Lung microvascular endothelial cell (primary cell): ENCODE measurements at places on chromosomes 7 and 10.
A peak's percentile ranks its signal among the peaks of the same experiment; 100 is the strongest.

GRCh38 chr10:34407324-34407805 lies 407.7 kb downstream of the PARD3 start:
- peak; percentile 40 for DNase-seq

- no peak for DNase-seq
These were observed 20.1 kb upstream of the NMT2 start for GRCh38 chr10:15188603-15189002.

GRCh38 chr7:17910377-17910776 lies 29.9 kb downstream of the SNX13 start:
- no peak for DNase-seq

DNA sequence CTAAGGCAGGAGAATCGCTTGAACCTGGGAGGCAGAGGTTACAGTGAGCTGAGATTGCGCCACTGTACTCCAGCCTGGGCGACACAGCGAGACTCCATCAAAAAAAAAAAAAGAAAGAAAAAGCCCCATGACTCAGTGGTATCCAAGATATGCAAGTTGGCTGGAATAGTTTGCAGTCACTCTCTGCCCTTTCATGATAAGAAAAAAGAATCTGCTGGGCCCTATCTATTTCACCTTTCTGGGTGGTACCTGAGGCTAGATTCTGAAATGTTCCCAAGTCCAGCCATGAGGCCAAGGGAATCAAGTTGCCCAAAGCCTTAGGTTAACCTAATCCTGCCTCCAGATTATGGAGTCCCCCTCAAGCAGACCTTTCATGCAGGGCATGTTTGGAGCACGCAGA lies 24.3 kb downstream of the NKX2-3 start:
- DNase-seq = no peak

- DNase-seq = peak; percentile 5
These were observed 57.3 kb downstream of the HELLS start for GRCh38 chr10:94602729-94603515.

DNA sequence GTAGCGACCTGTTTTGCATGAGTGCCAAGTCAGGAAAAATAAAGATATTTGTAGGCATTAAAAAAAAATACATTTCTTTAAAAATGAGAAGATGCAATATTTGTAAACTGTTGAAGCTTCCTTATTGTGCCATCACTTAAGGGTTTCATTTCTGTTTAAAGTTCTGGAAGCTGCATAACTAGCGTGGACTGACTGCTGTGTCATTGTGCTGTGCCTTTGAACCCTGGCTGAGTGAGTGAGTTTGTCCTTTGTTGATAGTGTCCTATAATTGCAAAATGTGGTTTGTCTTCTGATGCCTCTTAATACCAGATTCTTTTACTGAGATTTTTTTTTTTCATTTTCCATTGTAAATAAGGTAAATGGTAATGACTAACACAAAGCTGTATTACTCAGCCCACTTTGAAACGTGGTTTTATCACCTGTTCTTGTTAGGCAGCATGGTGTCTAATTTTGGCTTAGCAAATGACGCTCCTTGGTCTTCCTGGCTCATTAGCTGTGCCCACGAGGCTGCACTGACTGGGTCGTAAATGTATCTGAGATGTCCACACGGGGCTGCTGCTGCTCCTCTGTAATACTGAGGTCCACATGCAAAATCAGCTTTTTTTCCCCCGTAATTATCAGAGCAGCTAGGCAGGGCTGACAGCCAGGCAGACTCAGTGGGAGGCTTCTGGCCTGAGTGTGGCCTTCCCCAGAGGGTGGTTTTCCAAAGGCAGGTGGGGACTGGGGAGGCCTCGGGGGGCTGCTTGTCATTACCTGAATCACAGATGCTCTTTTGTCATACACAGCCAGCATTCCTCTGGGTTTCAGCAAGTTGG lies 14.8 kb downstream of the ZSCAN25 start:
- DNase-seq = peak; percentile 11

DNA sequence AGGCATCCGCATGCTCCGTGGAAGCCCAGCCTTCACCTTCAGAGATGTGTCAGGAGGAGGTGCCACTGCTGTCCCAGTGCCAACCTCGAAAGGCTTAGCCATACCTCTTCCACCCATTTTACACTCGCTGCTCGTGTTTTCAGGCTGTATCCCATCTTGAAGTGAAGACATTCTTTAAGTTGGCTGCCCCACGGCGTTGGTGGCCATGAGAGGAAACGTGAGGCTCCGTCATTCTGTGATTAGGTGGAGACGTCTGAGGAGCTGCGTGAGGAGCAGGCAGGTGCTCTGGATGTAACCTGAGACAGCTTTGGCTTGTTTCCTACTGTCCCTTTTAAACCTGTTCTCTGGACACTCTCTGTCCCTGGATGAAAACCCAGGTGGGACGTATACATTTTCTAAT lies 159.9 kb upstream of the RNF32 start:
- no peak for DNase-seq

GRCh38 chr10:37711617-37712488 lies 145.6 kb downstream of the ZNF248 start:
- DNase-seq = no peak

- no peak for DNase-seq
These were observed 53.8 kb downstream of the PDGFA start for GRCh38 chr7:465710-466400.

DNA sequence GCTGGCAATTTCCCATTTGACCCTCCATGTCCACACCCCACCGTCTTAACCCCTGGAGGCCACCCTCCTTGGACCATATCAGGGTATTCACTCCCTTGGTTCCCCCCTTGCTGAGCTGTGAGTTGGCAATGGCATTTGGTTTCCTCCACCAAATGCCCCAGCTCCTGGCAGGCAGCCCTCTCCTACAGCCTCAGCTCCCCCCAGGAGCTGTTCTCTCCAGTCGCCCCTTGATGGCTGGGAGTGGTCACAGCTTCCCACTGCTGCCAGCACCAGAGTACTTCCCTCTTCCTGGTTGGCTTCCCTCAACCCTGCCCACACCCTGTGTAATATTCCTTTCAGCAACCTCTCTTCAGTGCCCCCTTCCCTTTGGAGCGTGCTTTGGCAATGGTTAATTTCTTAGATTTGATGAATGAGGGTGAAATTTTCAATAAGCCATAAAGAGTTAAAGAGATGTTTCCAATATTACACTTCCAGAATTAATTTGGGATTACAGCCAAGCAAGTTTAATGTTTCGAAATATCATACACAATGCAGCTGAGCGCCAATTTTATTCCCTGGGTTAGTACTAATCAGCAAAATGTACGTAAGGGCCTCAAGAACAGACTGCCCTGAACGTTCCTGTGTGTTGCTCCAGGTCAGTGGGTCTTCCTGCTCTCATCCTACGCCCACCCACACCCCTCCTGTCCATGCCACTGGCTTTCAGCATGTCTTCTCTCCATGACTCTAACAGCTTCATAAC lies 207.1 kb upstream of the NFE2L3 start:
- DNase-seq = no peak

- no peak for DNase-seq
These were observed 20.7 kb upstream of the CAV2 start for GRCh38 chr7:116478834-116479233.
